Hippocampal formation (tissue), 2 donors: ENCODE measurements at places on chromosomes 5 and 9.

GRCh38 chr5:26023361-26023760, 1015.0 kb downstream of the CDH9 start:
- no peak for DNase-seq

DNA sequence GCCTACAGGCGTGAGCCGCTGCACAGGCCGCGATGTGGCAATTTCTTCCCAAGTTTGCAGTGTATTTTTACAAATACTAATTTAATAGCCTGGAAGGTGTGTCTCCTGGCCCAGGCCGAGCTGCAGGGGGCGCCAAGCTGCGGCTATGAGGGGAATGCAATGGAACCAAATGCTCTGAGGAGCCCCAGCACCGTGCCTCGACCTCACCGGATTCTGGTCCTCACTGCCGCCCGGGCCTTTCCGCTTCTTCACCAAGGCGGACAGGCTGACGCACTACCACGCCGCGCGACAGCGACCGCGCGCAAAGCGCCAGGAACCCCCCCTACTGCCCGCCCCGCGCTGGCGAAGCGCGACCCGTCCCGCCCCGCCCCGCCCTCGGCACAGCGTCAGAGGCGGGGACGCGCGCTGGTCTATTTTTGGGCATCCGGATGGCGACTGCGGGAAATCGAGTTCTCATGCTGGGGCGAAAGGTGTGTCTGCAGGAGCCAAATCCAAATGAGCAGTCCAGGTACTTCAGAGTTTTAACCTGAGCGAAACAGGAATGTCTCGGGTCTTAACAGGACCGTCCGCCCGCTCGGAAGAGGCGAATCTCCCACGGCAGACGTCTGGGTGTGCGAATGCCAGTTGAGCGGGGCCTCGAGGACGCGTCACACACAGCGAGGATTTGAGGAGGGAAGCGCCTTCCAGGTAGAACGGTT, 31.7 kb upstream of the PRXL2C start:
- DNase-seq, result peak; percentile 72

DNA sequence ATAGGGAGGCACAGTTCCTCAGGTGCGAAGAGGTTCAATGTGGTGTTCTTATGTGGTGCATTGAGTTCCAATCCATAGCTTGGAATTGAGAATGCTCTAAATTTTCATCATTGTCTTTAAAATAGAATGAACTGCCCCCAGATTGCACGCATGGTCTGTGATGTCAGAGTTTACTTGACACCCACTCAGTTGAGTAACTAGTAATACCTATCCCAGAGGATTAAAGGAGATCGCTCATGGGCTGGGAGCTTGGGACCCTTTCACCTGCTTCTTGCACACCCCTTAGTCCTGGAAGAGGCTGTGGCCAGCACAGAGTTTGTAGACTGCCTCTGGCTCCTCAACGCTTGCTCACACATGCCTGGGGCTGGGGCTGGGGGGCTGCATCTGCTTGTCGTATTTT, 95.1 kb upstream of the OTULINL start:
- no peak for DNase-seq

- DNase-seq, result no peak
Measured at GRCh38 chr5:148957591-148958202, 105.2 kb downstream of the SH3TC2 start.

- no peak for DNase-seq
Measured at GRCh38 chr9:12689233-12689632, 4.0 kb upstream of the TYRP1 start.

GRCh38 chr9:31597977-31598376, 786.5 kb upstream of the ACO1 start:
- DNase-seq, result no peak

DNA sequence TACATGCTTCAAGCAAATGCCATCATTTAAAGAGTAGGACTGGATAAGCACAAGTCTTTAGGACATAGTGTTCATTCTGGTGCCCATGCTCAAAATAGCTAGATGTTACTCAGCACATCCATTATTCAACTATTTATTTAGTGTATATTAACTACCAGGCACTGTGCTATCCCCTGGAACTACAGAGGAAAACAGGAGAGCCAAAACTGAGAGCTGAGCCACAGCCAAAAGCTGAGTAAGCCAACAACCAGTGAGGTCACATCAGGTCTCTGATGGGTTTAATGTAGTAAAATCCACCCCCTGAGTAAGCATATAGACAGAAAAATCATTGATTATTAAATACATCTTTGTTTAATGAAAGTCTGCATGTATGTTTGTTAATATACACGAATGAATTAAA, 469.3 kb upstream of the DMAC1 start:
- DNase-seq, result no peak

GRCh38 chr5:128645581-128645980, 107.5 kb upstream of the FBN2 start:
- DNase-seq, result no peak

GRCh38 chr5:103283120-103283519, 24.6 kb downstream of the MACIR start:
- no peak for DNase-seq

DNA sequence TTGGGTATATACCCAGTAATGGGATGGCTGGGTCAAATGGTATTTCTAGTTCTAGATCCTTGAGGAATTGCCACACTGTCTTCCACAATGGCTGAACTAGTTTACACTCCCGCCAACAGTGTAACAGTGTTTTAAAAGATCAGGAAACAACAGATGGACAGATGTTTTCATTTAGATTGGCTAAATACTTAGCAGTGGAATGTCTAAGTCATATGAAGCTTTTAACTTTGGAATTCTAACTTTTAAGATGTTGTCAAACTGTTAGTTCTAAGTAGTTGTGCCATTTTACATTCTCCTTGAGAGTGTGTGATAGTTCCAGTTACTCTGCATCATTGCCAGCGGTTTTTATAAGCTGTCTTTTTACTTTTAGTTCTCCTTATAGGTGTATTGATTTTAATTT, 688.8 kb downstream of the SEMA5A start:
- DNase-seq, result no peak

DNA sequence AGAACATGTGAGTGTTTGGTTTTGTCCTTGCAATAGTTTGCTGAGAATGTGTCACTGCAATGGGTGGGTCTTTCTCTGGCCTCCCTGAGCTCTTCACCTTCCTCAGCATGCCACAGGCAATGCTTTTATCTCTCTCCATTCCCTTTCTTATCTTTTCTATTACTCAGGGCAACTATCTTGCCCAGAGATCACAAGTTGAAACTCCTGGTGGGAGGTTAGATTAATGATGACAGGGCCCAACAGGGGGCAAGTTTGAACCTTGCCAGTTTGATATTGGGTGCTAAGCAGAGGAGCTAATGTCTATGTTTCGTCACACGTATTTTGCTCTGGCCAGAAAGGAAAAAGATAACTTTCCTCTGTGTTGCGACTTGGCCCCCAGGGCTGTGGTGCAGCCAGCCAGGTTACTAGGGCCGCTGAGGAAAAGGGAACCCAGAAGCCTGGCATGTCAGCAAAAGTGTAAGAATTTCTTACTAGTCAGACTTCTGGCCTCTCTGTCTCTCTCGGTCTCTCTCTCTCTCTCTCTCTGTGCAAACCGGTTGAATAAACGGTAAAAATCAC, 299.3 kb upstream of the POU5F2 start:
- no peak for DNase-seq

DNA sequence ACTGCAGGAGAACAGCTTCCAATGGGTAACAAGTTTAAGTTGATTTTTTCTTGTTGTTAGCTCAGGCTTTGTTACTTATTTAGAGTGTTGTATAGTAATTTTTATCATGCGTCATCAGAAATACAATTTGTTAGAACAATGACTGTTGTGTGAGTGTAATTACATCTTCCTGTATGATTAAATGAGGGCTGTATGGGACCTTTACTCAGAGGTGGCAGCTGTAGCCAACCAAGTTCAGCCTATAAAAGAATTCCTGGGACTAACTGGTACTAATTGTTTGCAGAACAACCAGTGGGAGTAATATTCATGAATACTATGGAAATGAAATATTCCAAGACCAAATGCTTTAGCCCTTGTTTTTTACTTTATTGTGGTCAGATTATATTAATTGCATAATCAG, 30.8 kb upstream of the TJP2 start:
- DNase-seq, result no peak

DNA sequence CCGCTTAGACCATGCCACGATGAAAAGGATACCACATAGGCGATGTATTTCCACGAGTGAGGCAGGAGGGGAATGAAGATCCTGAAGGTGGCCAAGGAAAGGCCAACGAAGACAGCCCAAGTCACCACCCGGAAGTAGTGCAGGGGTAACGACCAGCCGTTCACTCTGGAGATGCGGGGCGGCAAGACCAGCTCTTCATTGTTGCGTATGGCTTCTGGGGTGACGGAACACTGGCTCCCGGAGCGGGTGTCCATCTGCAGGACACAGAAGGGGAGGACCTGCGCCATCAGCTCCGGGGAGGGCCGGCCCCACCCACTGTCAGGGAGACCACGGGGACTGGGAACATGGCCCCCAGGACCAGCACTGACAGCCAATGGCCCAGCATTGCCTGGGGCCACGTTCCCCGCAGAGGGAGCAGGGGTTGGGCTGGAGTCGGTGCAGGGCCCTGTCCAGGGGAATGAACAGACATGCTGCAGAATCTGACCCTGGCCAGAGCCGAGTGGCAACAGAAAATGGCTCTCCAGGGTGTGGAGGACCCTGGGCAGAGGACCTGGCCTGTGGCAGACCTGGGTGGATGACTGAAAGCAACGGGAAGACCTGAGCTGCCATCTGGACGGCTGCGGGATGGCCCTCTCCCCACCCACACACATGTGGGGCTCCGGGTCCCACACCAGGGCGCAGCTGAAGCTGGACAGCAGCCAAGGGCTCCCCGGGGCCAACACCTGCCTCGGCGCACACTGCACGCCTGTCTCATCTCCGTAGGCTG, 17.7 kb downstream of the ZDHHC11B start:
- DNase-seq, result no peak
